ENCODE measurements at places on chromosomes 4 and X.

GRCh38 chr4:95556207-95556859, 7.6 kb upstream of the UNC5C start:
- DNase-seq: no peak

DNA sequence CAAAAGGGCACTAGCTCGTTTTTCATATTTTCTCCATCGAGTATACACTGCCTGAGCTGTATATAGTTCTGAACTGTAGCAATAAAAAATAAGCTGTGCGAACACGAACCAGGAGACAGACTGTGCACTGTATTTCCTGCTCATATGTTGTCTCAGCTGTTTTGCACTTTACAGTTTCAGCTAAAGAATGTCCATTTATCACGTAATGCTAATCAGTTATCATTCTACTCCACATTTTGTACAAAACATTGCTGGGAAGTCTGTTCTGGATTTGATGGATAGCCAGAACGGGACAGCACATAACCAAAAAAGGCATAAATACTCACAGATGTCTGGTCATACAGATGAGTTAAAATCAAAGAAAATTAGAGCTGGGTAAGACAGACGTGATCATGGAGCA, 315.5 kb upstream of the ADGRL3 start:
- no peak for DNase-seq

DNA sequence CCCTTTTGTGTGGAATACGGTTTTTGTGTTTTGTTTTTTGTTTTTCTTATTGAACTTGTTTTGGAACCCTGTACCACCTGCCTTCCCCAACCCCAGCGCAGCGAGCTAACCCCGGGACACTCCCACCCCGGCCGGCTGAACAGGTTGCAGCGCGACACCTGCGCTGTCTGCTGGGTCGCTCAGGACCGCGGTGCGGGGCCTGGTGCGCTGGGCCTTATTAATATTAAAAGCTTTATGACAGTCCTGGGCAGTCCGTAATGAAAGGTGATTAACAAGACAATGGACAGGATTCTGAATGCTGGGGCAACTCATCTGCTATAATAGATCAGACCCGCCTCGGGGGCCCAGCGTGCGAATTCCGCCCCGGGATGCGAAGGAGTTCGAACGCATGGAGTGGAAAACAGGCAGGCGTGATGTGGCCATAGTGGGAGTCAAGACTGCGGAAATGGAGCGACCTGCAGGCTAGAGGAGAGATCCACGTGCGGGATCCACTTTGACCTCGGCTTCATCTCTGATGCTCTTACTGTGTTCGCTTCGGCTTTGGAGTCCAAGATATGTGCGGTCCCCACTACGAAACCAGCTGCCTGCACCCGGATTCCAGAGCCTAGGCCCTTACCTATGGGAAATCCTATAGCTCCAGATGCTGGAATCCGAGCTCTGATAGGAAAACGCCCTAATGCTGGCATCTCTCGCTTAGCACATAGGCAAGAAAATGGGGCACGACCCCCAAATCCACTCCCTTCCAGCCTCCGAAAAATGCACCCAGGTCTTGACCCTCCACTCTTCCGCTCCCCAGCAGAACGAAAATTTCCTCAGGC, 69.0 kb upstream of the TMEM33 start:
- DNase-seq: no peak

DNA sequence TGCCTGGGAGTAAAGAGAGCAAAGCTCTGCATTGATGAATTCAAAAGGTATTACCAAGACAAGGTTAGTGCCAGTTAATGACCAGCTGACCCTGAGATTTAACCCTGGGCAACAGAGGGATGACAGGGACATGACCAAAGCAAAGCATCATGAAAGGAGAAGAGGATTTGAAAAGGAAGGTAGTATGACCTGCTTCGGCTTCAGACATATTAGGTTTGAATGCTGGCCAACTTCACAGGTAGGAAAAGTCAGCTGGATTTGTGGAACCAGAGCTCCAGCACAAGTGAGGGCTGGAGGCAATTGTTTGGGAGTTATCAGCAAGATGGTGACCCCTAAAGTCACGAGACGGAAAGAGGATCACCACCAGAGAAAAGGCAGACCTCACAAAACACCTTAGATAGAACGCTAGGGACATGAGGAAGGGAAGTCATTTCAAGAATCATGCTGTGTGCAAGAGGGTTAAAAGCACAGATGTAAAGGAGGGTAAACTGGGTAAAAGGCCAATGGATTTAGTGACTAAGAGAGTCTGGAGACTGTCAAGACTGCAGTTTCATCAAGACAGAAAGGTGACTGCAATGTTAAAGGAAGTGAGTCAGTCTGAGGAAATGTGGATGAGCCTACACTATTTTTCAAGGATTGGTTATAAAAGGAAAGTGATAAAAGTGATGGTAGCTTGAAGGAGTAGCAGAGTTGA, 45.6 kb downstream of the SH3RF1 start:
- DNase-seq: peak; percentile 83

All from suppressor macrophage treated with lipopolysaccharide for 1 hour (primary cell).